ENCODE measurements at places on chromosomes 2 and 18.

DNA sequence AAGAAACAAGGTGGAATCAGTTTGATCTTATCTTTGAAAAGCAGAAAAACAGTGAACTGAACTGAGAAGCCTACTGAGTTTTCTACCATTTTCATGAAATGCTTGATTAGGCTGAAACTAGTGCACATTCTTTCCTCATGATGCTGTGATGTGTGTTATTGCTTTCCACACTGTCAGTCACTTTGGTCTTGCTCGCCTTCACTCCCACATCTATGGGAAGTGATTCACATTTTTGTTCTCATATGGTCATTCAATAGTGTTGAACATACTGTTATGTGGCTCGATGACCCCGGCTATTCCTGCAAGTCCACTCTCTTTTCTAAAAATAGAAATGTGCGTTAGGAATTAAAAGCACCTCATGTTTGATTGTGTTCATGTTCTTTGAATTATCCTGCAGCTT lies 129.7 kb downstream of the TGIF1 start:
- DNase-seq: no peak

DNA sequence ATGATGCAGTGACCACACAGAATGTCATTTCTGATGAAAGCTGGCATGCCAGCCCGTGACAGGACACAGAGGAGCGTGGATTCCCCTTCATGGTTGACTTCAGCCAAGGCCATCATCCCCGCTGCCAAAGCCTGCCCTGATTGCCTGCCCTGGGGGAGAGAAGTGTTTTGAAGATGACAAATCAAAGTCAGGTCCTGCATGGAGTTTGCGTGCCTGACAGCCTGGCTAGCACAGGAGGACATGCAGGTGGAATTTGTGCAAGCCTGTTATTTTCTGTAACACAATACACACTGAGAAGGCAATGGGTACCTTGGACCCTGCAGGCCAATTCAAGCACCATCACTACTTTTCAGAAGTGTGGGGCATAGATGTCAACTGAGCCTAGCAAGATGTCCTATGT lies 5.4 kb upstream of the IL1R2 start:
- no peak for DNase-seq

DNA sequence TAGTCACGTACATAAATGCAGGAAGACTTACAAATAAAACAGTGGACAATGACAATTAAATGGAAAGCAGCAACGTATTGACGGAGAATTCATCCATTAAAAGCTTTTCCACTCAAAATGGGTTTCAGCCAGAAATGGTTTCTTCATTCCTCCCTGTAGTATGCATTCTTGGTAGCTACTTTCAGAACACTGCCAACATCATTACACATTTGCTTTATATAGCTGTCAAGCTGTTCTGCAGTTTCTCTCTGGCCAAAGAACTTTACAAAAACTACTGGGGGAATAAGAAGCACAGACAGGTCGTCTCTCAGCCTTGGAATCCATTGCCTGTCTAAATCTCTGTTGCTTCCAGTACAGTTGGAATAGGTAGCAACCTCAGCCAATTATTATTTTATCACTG lies 84.1 kb upstream of the NCKAP5 start:
- DNase-seq: no peak

- no peak for DNase-seq
Observed at GRCh38 chr18:13103366-13103765, 112.2 kb downstream of the CEP192 start.

GRCh38 chr2:1927896-1928568 lies 183.7 kb upstream of the PXDN start:
- no peak for DNase-seq

DNA sequence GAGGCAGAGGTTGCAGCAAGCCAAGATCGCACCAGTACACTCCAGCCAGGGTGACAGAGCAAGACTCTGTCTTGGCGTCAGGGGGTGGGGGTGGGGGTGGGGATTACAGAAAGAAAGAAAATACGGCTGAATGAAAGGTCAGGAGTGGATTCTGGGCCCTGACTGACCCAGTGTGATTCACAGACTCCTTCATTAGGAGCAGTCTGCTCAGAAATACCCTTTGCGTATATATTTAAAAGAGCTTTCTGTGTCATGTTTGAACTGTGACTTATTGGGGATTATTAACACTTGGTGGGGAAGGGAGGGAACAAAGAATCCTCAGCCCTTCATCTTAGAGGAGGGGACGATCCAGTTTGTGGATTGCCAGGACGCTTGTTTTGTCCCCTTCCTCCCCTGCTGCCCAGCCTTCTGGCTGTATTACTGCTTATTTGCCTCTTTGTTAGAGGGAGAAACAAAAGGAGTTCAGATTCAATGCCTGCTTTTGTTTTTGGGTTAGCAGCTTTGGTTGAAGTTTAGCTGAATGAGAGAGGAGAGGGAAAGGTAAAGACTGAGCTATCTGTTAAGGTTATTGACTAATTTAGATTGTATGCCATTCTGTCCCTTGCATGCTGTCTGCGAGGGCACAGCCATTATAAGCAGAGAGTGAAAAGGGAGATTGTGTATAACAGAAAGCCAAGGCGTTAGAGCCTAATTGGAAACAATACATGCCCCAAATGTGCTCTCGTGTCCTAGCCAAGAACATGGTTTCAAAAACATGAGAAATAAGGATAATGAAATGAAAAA lies 118.3 kb downstream of the FMNL2 start:
- DNase-seq: no peak

GRCh38 chr2:178317811-178318210 lies 123.5 kb downstream of the OSBPL6 start:
- DNase-seq: no peak

- DNase-seq: peak; percentile 11
Observed at GRCh38 chr2:49973917-49974368, 819.6 kb upstream of the FSHR start.

DNA sequence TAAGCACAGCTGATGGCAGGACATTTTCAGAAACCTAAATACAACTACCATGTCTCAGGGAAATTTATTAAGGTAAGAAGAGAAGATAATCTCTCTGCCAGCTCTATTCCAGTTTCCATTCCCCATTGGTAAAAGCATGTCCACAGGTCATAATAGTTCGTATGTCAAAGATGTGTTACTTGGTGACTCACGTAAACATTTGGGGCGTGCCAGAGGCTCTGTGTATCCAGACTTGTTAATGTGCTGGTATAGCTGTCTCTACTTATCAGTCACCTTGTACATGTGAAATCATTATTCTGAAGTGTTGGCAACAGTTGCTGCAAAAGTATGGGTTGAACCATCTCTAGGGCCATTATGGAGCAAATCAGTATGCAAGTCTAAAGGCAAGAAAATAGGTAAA lies 1345.1 kb downstream of the SUCLG1 start:
- no peak for DNase-seq

GRCh38 chr2:230821261-230821990 lies 43.3 kb upstream of the ITM2C start:
- DNase-seq: no peak

DNA sequence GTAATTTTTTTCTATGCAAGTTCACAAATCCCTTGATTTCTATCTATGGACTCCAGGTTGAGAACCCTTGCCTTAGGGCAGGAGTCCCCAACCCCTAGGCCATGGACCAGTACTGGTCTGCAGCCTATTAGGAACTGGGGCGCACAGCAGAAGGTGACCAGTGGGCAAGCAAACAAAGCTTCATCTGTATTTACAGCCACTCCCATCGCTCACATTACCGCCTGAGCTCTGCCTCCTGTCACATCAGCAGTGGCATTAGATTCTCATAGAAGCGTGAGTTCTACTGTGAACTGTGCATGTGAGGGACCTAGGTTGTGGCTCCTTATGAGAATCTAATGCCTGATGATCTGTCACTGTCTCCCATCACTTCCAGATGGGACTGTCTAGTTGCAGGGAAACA lies 70.2 kb upstream of the SMAD2 start:
- no peak for DNase-seq

DNA sequence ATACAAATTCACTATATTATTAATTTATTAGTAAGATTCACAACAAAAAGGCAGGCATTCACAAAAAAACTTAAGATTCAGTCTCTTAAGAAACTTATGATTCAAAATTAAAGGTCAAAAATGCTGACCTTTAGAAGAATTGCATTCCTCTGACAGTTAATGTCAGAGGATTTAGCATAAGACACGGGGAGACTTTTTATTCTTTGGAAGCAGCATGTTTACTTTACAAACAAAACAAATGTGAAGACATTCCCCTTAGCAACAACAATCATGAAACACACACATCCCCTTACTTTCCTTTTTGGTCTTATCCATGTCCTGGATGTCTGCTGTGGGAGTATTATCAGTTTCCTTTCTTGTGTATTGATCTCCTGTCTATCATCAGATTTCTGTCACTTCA lies 117.1 kb downstream of the RAD51AP2 start:
- DNase-seq: no peak

DNA sequence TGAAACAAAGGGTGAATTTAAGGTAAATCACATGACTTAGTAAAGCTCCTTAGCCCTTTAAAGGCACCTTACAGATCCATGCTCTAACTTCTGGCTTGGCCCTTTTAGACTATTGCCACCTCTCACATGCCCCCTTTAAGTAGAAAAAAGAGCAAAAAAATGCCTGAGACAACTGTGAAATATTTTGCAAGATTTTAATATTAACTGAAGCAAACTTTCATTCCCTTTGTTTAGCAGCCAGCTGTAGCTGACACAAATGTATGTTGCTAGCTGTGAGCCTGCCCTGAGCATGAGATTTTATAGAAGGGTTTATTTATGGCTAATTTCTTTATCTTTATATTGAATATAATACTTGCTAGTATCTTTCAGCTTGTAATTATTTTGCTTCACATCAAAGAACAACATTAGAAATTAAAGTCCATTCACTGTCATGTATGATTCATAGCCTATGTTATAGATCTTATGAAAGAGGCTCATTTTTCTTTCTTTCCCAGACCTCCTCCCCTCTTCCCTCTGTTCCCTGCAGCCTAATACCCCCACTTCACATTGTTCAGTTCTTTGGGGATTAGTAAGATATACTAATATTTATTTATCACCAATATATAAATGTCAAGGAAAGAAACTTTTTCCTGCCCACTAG lies 637.2 kb upstream of the ZEB2 start:
- no peak for DNase-seq

DNA sequence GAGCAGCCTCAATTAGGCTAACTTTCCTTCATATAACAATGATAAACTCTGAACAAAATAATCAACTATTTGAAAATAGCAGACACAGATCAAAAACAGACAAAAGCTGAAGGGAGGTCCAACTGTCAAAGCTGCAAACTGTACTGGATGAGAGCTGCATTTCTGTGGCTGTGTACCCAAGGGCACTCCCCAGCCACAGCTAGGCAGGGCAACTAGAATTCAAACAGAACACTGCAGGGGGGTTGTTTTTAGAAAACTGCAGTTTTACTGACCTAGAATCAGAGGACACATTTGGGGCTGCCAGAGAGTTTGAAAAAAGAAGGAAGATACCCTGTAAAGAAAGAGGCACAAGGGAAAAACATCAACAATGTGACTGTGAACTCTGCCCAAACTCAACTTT lies 56.8 kb downstream of the SMAD2 start:
- no peak for DNase-seq

GRCh38 chr2:149597668-149598326 lies 10.2 kb upstream of the MMADHC start:
- peak; percentile 52 for DNase-seq

DNA sequence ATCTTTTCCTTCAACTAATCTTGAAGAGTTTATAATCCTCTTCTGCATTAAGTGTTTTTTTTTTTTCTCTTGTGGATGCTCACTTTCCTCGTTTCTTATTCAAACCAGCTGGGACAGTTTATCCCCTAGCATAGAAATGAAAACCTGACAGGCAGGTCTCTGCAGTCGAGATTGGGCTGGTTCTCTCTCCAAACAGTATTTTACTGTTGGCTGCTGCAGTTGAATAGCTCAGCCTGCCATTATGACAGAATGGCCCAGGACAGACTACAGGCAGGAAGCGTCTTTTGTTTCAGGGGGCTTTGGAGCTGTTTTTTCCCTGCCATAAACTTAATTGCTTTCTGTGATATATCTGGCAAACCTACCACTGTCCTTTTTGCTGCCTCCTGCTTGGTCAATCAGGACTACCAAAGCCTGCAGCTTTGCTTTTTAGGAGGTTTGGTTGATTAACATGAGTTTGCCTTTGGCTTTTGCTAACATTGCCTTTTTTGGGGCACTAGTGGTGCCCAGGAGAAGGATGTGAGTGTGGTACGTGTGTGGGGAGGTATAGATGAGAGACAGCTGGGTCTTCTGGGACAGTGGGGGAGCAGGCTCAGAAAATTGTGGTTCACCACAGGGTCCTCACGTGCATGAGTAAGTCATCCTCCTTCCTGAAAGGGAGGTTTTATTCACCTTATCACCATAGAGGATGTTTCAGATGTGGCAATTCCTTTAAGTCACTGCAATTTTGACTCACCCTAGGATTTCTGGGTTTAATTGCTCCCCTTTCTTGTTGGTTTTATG lies 128.7 kb downstream of the LYPD6B start:
- DNase-seq: no peak

DNA sequence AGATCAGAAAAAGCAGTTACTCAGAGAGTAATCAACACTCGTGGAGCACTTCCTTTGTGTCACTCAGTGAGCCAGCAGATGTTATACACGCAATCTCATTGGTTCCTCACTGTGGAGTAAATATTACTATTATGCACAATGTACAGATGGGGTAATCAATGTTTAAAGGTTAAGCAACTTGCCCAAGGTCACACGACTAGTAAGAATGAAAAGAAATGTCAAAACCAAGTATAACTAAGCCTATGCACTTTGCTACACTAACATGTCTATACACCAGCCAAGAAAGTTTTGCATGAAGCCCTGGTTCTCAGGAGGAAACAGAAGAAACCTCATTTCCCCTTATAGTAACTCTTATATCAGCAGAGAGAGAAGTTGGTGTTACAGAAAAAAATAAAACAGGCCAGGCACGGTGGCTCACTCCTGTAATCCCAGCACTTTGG lies 5.4 kb downstream of the METTL21A start:
- peak; percentile 26 for DNase-seq

- DNase-seq: no peak
Observed at GRCh38 chr18:63999871-64000270, 30.0 kb downstream of the SERPINB8 start.

DNA sequence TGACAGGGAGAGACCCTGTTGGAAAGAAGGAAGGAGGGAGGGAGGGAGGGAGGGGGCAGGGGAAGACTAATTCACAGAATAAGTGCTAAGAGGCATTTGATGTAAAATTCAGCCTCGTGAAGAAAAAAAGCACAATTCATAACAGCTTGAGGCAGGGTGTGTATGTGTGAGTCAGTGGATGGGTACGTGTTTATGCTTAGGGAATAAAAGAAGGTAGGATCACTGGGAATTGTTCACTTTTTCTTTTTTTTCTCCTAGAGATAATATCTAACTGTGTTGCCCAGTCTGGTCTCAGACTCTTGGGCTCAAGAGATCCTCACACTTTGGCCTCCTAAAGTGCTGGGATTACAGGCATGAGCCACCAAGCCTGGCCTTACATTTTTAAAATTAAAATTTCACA lies 39.2 kb downstream of the WDR33 start:
- no peak for DNase-seq

GRCh38 chr18:72869226-72870185 lies 1.7 kb upstream of the NETO1 start:
- peak; percentile 40 for DNase-seq

- no peak for DNase-seq
Observed at GRCh38 chr2:229974266-229974665, 52.0 kb downstream of the FBXO36 start.

GRCh38 chr2:26723991-26724750 lies 31.6 kb downstream of the KCNK3 start:
- no peak for DNase-seq
